ENCODE measurements at places on chromosomes 1 and 21.
A peak's percentile ranks its signal among the peaks of the same experiment; 100 is the strongest.

DNA sequence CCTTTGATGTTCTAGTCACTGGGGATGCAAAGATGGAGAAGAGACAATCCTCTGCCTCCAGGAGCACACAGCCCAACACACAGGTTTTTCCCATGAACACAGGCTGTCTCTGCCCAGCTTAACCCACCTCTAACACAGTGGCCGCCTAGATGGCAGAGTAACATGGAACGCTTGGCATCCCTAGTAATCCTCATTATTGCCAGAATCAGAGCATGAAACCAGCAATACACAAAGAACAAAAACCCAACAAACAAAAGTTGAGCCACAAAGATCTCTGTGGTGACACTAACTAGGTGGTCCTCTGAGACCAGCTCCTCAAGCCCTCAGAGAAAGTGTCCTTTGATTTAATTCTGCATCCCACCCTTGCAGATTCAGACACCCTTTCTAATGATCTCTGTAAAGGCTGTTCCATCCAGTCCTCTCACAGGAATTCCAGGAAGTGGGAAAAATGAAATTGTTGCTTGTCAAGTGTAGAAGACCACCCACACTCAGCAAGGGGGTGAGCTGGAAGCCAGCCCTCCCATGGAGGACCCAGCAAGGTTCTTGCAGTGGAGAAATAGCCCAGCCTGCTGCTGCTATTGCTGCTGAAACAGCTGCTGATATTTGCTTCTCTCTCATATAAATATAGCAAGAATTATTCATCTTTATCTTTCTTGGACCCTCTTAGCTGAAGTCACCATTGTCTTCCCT lies 7.4 kb upstream of the ATP2B4 start:
- DNase-seq: no peak

DNA sequence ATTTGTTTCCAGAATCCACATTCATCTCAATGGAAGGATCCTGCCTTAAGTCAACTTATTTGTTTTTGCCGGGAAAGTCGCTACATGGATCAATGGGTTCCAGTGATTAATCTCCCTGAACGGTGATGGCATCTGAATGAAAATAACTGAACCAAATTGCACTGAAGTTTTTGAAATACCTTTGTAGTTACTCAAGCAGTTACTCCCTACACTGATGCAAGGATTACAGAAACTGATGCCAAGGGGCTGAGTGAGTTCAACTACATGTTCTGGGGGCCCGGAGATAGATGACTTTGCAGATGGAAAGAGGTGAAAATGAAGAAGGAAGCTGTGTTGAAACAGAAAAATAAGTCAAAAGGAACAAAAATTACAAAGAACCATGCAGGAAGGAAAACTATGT lies 2.6 kb downstream of the GADD45A start:
- DNase-seq: no peak

DNA sequence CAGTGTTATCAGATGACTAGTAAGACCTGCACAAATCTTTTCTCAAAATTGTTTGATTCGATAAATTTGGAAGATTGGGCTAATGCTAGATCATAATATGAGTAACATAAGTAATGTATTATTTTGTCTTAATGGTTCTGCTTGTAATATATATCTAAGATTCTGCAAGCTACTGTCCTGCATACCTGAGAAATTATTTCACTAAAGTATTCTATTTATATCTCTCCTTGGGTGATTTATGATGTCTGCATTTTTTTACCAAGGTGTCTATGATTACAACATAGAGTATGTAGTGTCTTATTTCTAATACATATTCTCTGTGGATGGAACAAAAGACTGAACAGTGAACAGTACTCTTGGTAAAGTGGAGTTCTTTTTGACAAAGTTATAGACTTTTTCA lies 166.6 kb downstream of the CLEC20A start:
- DNase-seq: no peak

DNA sequence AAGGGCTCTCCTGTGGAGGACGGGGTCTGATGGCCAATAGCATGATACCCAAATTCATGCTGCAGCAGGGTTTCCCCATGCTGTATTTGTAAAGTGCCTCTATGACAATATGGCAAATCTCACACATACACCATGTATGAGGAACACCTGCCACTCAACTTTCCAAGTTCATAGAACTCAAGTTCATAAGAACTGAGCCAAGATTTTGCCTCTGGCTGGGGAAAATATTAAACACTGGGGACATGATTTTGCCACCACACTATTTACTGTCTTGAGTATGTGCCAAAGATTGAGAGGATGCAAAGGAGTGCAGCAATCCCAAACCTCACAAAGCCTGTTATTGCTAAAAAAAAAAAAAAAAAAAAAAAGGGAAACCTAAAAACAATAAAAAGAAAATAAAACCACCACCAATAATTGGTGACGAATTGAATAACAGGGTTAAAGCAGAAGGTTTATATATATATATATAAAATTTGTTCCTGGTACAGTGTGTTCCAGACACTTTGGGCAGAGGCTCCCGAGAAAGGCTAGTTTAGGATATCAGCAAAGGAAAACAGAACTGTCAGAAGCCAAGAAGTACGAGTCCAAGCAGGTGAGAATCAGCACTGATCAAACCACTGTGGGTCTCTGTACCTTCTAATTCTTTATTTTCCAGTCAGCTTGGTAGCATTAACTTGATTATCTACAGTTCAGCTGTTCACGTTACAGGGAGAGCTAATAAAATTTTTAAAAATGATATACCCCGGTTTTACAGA lies 24.3 kb downstream of the ZBTB21 start:
- DNase-seq: no peak

DNA sequence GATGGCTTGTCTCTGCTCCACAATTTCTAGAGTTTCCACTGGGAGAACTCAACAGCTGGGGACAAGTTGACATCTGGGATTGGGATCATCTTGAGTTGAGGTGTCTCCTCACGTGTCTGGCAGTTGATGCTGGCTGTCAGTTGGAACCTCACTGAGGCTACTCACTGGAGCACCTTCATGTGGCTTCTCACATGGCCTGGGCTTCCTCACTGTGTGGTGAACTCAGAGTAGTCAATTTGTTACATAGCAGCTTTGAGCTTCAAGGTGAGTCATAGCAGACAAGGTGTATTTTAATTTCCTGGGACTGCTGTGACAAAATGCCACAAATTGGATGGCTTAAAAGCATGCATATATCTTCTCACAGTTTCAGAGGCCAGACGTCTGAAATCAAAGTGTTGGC lies 44.0 kb downstream of the NTNG1 start:
- DNase-seq: no peak

DNA sequence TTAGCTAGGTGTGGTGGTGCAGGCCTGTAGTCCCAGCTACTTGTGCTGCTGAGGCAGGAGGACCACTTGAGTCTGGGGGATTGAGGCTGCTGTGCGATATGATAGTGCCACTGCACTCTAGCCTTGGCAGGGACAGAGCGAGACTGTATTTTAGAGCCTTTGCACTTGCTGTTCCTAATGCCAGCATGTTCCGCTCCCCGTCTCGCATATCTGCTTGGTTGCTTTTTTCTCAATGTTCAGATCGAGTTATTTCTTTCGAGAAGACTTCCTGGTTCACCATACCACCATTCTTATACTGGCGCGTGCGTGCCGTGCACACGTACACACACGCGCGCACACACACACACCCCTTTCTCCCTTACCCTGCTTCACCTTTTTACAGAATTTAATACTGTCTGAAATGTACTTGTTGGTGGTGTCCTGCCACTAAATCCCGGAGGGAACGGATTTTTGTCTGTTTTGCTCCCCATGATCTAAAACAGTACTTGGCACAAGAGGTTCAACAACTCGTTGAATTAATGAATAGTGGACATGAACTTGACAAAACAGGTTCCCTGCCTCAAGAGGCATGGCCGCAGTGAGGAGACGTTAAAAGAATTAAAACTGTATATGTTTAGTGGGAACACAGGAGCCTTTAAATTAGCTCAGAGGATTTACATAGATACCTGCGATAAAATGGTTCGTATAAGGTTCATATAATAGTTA lies 1.1 kb upstream of the RPRD2 start:
- DNase-seq: peak; percentile 76

- no peak for DNase-seq
Measured at GRCh38 chr1:161039546-161039945, 782 bp upstream of the TSTD1 start.

GRCh38 chr1:221074332-221074731 lies 195.1 kb downstream of the HLX start:
- DNase-seq: no peak

DNA sequence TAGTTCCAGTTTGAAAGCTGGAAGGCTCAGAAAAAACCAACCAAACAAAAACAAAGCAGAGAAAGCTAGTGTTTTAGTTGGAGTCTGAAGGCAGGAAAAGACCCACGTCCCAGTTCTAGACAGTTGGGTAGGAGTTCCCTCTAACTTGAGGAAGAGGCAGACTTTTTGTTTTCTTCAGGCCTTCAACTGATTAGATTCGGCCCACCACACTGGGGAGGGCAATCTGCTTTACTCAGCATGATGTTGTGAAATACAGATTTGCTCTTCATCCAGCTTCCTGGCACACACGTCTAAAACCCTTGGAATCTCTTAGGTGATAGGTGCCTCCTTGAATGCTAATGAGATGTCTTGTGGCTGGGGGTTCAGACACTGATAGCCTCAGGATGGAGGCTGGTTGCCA lies 49.1 kb upstream of the CSF3R start:
- DNase-seq: no peak

- DNase-seq: peak; percentile 73
Measured at GRCh38 chr1:89953131-89953626, 41.7 kb upstream of the ZNF326 start.

DNA sequence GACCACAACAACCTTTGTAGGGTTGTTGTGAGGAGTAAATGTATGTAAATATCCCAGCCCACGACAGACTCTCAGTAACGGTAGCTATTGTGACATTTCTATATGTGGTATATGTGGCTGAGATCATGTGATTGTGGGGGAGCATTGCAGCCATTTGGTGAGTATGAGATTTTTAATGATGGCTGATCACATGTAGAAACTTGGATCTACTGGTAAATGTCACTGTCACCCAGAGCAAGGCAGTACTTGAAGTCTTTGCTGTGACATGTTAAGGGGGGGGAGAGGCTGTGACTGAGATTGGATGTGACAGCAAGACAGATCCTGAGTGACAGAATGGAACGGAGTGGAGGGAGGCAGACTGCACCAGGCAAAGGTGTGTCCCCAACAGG lies 23.9 kb upstream of the MEF2D start:
- no peak for DNase-seq

GRCh38 chr1:33433509-33434362 lies 2.8 kb upstream of the PHC2 start:
- DNase-seq: peak; percentile 53

GRCh38 chr1:206098242-206098919 lies 18.8 kb downstream of the AVPR1B start:
- no peak for DNase-seq

DNA sequence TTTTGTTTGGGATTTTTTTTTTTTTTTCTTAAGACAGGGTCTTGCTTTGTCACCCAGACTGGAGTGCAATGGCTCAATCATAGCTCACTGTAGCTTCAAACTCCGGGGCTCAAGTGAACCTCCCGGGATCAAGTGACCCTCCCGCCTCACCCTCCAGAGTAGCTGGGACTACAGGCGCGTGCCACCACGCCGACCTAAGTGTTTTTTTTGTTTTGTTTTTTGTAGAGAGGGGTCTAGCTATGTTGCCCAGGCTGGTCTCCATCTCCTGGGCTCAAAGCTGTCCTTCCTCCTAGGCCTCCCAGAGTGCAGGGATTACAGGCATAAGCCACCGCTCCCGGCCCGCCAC lies 776 bp downstream of the HLCS start:
- DNase-seq: no peak

- no peak for DNase-seq
Measured at GRCh38 chr1:15210651-15211375, 36.2 kb upstream of the FHAD1 start.

DNA sequence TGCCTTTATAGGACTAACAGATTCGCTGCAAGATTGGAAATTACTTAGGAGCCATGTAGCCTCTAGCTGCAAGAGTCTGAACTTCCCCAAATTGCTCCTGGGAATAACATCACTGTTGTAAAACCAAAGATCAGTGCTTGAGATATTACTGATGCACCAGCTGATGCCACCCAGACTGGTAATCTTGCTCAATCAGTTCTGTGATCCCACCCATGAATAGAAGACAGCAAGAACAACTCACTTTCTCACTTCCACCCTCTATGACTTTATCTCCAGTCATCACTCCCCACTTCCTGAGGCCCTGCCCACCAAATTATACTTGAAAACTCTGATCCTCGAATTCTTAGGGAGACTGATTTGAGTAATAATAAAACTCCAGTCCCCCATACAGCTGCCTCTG lies 1011.1 kb downstream of the PLA2G4A start:
- DNase-seq: no peak

DNA sequence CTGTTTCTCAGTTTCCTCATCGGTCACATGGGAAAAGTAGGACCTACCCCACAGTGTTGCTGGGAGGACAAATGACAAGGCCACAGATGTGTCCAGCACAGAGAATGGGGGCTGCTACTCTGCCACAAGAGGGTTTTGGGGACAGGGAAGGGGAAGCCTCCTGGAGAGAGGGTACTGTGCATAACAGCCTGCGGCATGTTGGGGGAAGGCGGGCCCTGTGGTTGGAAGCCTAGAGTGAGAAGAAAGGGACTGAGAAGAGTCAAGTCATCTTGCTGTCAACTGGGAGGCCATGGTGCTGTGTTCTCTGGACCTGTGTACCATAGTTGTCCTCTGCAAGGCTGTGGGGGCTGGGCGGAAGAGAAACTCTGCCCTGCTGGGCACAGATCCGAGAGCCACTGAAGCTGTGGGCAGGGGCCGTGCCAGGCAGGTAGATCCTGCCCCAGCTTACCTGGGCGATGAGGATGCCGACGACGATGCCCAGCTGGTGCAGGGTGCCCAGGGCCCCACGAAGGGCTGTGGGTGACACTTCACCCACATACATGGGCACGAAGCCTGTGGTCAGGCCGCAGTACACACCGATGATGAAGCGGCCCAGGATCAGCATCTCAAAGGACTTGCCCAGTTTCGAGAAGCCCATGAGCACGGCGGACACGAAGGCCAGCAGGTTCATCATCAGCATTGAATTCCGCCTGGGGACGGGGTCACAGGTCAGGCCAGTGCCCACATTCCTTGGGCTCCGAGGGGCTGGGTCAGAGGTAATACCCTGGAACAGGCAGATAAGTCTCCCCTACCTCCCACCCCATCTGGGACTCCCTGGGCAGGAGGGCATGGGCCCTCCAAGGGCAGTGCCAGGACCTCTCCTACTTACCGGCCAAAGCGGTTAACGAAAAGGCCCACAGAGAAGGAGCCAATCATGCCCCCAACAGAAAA lies 28.2 kb downstream of the SLC2A1 start:
- DNase-seq: no peak

- peak; percentile 77 for DNase-seq
Measured at GRCh38 chr21:20004367-20004766, 993.8 kb upstream of the NCAM2 start.

GRCh38 chr1:51284487-51284954 lies 45.8 kb downstream of the TTC39A start:
- DNase-seq: peak; percentile 35

DNA sequence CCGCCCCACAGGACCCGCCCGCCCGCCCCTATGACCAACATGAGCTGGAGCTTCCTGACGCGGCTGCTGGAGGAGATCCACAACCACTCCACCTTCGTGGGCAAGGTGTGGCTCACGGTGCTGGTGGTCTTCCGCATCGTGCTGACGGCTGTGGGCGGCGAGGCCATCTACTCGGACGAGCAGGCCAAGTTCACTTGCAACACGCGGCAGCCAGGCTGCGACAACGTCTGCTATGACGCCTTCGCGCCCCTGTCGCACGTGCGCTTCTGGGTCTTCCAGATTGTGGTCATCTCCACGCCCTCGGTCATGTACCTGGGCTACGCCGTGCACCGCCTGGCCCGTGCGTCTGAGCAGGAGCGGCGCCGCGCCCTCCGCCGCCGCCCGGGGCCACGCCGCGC lies 7.9 kb upstream of the IBA57 start:
- DNase-seq: no peak

Data from NCI-H69 (cell line).